ENCODE measurements at places on chromosomes 7 and 10. TPM values are rescaled to one million over a fixed set of nuclear protein-coding genes. Genes with fewer than 3 reads are reported as not detected.

The ELN gene
- total RNA-seq = 36.8 TPM

The FGL2 gene
- total RNA-seq = 1.6 TPM

- DNase-seq = no peak
Measured at GRCh38 chr10:48926255-48926654, 13.4 kb downstream of the LRRC18 start.

GRCh38 chr7:134333943-134334342, 17.2 kb upstream of the SLC35B4 start:
- no peak for DNase-seq
